Central memory CD4-positive, alpha-beta T cell (primary cell): ENCODE measurements at places on chromosomes 6 and 20.

GRCh38 chr6:143107440-143107839, 46.8 kb downstream of the AIG1 start:
- no peak for DNase-seq

DNA sequence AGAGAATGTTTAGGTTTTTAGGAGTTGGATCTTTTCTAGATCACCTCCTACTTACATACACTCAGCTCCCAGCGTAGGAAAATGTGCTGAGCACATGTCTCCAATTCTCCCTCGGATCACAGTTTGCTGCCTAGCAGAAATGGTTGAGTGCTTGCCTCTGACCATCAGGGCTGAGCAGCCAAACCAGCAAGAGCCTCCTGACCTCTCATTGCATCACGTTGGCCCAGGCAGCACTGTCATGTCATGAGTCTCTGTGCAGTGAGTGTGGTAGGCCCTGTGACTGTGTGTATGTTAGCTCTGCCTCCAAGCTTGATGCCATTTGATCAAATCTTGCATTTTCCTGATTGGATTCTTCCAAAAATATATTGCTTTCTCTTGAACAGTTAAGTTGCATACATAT, 112.0 kb downstream of the LRRC1 start:
- no peak for DNase-seq

- DNase-seq, result no peak
These were observed 3.9 kb upstream of the NRSN1 start for GRCh38 chr6:24122139-24122538.

DNA sequence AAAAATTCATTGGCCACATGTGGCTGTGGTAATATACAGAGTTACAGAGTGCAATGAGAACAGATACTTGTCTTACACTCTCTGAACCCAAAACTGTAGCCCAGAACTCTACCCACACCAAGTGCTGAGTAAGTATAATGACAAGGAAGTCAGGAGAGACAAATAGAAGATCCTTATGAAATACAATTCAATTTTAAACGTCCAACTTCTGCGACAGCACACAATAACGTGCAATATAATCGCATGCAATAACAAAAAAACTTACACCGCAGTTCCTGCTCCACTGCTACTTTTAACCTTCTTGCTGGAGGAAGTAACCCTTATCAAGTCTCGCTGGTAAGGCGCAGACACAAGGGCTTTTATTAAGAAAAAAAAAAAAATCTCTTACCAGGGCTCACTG, 881 bp downstream of the SFT2D1 start:
- DNase-seq, result peak; percentile 32

DNA sequence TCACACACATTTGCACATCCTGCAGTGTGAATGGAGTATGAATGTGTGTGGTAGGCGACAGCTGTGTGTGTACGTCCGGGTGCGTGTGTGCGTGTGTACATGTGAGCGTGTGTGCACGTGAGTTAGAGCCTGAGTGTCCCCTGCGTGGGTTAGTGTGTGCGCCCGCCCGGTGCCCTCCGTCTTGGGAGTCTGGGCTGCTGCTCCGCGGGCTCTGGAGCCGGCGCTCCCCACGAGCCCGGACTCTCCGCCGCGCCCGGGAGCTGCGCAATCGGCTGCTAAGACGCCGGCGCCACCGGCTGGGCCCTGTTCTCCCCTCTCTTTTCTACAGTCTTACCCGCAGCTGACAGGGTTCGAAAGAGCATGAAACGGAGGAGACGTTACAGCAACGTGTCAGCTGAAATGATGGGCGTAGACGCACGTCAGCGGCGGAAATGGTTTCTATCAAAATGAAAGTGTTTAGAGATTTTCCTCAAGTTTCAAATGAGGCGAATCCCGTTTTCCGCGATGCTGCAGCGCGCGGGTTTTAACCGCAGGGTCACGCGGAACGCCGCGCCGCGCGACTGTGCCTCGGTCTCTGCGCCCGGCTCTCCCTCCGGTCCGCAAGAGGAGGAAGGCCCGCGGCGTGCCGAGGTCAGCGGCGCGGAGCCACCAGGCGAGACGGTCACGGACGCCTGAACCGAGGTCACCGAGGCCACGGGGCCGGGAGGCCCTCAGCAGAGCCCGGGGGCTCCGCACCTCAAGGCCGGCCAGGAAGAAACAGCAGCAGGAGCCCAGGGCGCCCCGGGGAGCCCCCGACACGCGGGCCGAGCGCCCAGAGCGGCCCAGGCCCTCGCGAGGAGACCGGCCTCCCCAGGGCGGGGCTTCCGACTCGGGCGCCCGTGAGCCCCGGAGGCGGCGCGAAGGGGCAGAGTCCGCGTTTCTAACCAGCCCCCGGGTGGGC, 95.3 kb upstream of the BHLHE23 start:
- DNase-seq, result peak; percentile 78

- no peak for DNase-seq
These were observed 408.4 kb downstream of the PLCB1 start for GRCh38 chr20:8540466-8540865.

- no peak for DNase-seq
These were observed 174.1 kb upstream of the PTPRK start for GRCh38 chr6:128694303-128695009.

DNA sequence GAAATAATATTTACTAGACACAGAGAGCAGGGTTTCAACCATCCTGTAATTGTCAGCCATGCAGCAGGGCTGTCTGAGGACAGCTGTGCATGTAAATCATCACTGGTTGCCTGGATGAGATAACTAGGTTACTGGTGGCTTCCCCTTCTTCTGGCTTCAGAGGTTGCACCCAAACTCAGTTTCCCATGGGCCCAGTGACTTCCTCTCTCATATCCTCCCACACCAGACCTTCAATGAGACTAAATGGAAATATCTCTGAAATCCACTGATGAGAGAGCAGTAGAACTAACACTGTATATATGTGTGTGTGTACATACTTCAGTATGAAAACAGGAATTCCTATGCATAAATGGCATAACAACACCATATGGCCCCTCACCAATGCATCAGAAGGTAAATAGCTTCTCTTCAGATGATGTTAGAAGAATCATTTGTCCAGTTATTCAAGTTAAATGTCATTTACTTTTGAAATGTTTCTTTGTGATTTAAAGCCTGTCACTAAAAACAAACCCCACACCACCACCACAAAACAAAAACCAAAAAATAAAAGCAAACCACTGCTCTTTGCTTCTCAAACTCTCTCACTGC, 51.0 kb upstream of the IL20RA start:
- DNase-seq, result peak; percentile 17

DNA sequence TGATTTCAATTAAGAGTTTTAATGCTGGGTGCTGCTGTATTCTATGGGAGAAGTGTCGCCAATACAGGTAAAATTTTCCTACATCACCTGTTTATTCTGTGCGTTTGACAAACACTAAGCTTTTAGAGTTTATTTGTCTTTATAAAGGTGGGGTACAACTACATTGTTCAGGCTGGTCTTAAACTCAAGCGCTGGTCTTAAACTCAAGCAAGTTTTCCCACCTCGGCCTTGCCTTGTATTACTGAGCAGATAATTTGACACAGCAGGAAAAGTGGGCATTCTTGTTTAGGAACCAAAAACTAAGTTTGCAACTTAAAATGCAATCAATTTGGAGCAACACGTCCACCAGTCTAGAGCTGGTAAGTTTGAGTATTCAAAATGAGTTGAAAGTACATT, 112.9 kb upstream of the BTN3A2 start:
- DNase-seq, result no peak

GRCh38 chr6:107730106-107730505, 94.0 kb downstream of the SCML4 start:
- peak; percentile 48 for DNase-seq
